ENCODE measurements at places on chromosomes 7 and 10.
A peak's percentile ranks its signal among the peaks of the same experiment; 100 is the strongest.

GRCh38 chr7:50426280-50427045, 23.7 kb downstream of the FIGNL1 start:
- DNase-seq, result no peak

DNA sequence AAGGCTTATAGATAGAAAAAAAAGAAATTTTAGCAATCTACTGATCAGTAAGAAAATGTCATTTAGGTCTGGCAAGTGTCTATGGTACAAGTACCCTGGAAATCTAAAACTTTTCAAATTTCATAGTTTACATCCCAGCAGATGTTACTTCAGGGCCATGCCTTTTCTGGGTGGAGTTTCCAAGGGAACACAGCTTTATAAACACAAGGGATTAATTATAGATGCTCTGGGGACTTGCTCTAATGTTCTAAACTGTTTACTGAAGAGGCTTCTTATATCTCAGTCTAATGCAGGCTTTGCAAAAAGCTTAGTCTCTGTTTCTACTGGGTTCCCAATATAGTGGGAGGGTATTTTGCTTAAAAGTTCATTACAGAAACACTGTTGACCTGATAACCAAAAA, 3.1 kb downstream of the CD36 start:
- DNase-seq, result no peak

GRCh38 chr7:31253532-31253931, 87.0 kb downstream of the NEUROD6 start:
- no peak for DNase-seq

GRCh38 chr7:2248984-2249694, 7.1 kb downstream of the NUDT1 start:
- DNase-seq, result peak; percentile 62

GRCh38 chr10:70596860-70597809, 5.4 kb downstream of the PRF1 start:
- DNase-seq, result no peak

- DNase-seq, result no peak
These were observed 4.5 kb downstream of the FBXW4 start for GRCh38 chr10:101690461-101690860.

GRCh38 chr10:3258394-3258793, 85.8 kb upstream of the PITRM1 start:
- DNase-seq, result no peak

DNA sequence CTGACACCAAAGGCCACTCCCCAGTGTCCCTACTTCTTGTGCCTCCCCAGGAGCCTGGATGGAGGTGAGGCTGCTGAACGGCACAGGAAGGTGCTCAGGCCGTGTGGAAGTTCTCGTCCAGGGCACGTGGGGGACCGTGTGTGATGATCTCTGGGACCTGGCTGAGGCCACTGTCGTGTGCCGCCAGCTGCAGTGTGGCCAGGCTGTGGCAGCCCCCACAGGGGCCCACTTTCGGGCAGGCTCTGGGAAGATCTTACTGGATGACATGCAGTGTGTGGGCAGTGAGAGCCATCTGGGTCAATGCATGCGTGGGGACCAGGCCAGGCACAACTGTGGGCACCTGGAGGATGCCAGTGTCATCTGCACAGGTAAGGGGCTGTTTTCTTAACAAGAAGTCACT, 57.0 kb upstream of the C10orf120 start:
- no peak for DNase-seq

GRCh38 chr7:2072042-2072441, 160.7 kb downstream of the MAD1L1 start:
- DNase-seq, result no peak

- no peak for DNase-seq
These were observed 59.1 kb downstream of the ANKRD26 start for GRCh38 chr10:27041196-27041595.

- DNase-seq, result no peak
These were observed 213.0 kb downstream of the PTPRN2 start for GRCh38 chr7:158374586-158374985.

DNA sequence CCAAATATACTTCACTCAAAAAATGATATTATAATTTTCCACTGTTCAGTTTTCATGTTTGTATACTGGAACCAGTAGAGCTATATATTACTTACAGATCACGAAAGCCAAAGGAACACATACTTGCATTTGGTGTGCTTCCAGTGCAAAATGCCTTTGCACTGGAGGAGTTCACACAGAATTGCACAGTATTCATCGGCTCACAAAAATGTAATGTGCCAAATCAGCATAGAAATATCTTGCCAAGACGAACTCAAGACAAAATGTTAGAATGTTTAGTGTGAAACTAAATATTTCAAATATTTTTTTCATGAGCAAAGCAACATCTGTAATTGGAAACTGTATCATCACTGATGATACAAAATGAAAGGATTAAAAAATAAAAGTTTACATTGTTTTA, 646.2 kb upstream of the SEMA3D start:
- DNase-seq, result no peak

- no peak for DNase-seq
These were observed 11.7 kb downstream of the NOC3L start for GRCh38 chr10:94351089-94351488.

DNA sequence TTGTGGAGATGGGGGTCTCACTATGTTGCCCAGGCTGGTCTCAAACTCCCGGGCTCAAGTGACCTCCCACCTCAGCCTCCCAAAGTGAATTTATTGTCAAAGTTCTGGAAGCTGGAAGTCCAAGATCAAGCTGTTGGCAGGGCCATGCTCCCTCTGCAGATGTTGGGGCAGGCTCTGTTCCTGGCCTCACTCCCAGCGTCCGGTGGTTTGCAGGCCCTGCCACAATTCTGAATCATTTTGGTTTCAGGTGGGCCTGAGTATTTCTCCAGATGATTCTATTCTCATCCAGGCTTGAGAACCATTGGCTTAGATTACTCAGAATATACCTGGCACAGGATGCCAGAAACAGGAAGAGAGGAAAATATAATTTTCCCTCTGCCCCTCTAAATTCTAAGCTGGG, 737.4 kb downstream of the TNS3 start:
- DNase-seq, result no peak

DNA sequence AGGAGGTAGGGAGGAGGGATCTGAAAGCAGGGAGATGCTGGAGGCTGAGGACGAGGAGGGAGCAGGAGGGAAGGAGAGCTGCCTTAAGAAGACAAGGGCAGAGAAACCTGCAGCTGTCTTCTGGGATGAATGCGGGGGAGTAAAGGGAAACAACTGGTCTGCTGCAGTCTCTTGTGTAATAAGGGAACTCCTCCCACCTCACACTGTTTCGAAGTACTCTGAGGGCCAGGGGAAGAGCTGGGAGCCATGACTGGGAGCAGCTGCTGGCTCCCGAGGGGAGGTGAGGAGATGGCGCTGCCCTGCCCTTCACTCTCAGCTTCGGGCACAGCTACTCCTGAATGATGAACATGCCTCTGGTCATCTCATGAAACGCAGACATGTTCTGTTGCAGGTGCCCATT, 65.1 kb downstream of the CLEC2L start:
- DNase-seq, result no peak

- DNase-seq, result no peak
These were observed 643.2 kb downstream of the PHTF2 start for GRCh38 chr7:78441737-78442136.

DNA sequence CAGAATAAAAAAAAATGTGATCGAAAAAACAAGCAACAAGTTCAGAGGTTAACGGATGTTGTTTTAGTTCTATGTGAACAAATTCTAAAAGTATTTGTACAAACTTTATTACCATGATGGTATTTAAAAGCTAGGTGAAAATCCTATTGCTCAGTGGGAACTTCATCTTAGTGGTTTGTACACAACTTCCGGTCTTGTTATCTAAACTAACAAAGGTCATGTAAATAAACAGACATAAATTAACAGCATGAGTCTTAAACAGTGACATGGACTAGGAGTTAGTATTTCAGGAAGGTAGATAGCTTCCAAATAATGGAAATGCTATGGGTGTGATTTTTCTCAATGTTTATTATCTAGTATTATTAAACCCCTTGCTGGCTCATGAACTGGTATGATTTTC, 83.8 kb downstream of the SPAG6 start:
- no peak for DNase-seq

DNA sequence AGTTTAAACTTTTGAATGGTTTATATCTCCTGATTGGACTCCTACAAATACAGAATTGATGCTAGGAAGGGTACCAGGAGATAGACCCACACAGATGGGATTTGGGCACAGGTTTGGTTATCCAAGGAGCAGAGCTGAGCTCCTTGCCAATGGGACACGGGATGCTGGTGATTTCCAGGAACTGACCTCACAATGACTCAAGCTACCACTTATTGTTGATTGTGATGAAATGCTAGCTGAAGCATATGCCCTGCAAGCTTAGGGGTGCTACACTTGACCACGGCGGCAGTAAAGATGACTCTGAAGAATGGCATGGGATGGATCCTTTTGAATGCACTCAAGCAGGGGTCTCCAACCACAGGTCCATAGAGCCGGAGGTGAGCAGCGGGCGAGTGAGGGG, 45.5 kb upstream of the VKORC1L1 start:
- DNase-seq, result no peak

DNA sequence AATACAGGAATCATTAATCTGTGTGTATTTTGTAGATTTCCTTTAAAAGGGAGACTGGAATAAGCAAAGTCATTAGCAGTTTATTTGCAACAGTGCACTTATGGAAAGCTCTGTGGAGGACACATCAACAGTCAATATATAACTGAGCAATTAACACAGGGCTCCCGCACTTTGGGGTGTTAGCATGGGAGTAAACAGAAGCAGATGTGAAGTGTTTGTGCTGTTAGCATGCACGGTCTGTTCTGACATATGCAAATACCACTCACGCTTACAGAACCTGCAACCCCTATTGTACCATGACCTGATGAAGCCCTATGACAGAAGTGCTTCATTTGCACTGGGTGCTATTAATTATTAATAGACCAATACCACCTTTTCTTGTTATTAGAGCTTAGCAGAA, 118.9 kb downstream of the PPP1R3A start:
- no peak for DNase-seq

- peak; percentile 50 for DNase-seq
These were observed at the start of gene ASB13 for GRCh38 chr10:5666008-5666840. TSS of gene ASB13 (minus strand) at chr10:5666595. CDS start at chr10:5666551, 44 bp downstream.

DNA sequence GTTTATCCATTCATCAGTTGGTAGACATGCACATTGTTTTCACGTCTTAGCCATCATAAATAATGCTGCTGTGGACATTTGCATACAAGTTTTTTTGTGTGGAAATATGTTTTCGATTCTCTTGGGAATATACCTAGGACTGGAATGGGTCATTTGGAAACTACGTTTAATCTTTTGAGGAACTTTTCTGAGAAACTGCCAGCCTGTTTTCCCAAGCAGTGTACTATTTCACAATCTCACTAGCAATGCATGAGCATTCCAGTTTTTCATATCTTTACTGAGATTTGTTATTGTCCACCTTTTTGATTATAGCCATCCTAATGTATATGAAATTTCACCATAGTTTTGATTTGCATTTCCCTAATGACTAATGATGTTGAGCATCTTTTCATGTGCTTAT, 95.7 kb upstream of the JAZF1 start:
- no peak for DNase-seq

DNA sequence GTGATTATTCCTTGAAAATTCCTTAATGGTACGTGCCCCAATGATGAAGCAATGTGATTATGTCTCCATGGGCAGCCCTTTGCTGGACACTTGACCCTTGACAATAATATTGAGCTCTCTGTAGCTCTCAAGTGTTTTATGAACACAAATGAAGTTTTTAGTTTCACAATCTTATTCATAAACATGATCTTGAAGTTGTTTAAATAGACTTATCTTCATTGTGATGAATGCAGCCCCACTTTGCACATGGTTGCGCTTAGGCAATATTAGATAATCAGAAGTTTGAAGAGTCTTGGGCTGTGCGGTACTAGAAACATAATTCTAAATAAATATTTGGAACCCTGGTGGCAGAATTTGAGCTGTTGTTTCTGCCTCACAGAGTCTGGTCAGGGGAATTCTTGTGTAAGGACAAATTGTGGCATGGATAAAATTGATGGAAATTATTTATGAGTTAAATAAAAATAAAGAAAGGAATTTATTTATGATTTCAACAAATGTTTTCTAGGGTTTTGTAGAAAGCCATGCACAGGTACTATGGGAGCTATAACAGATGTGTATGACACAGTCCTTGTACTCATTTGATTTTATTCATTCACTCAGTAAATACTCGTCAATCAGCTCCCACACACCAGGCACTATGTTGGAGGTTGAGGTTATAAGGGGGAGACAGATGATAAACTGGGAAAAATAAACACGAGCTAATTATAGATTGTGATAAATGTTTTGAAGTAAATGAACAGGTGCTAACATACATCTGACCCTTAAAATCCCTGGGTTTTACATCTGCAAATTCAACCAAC, 217.9 kb downstream of the GALNT17 start:
- no peak for DNase-seq

GRCh38 chr7:3937605-3938004, 636.6 kb downstream of the SDK1 start:
- DNase-seq, result no peak

DNA sequence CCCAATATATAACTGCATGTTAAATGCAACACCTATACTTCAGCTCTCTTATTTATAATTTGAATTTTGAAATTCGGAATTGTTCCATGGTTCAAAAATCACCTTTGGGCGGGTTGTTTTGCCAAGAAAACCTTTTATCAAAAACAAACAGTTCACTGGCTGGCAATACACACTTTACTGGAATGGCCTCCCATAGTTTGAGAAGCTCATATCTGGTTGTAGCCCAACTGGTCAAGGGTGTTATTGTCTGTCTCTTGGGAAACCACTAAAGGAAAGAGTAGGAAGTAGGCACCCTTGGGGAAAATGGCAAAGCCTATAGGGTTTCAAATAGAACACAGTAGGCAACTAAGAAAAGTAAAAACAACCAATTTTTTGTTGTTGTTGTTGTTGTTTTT, 117.9 kb downstream of the HIPK2 start:
- no peak for DNase-seq

DNA sequence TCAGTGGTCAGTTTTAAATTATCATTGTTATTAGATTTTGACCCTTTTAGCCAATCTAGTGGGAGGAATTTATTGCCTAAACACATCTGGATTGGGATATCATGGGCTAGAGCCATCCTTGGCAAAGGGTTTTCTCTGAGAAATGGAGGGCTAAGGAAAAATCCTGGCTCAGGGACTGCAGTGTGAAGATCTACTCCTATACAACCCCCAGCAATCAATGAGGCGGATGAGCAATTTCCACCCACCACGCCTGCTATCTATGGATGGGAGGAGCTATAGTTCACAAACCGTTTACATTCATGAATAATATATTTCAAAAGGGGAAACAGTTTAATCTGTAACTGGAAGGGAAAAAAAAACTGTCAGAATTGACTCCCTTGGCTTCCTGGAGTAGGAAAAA, 2.7 kb downstream of the CAV1 start:
- DNase-seq, result no peak

- DNase-seq, result no peak
These were observed 330.4 kb downstream of the KIF20B start for GRCh38 chr10:90031776-90032175.

DNA sequence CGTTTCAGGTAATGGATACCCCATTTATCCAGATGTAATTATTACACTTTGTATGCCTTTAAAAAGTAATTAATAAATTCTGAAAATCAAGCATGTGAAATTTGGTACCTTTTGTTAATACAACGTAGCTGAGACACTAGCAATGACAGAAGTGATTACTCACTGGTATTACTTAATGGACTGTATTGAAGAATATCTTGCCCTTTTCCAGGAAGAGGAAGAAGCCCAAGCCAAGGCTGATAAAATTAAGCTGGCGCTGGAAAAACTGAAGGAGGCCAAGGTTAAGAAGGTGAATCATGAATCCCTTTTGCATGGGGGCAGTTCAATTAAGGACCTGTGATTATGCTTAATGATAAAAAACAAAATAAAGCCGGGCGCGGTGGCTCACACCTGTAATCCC, 64.8 kb downstream of the APBB1IP start:
- no peak for DNase-seq

All from C1 segment of cervical spinal cord (tissue), 14 donors.